Effector CD8-positive, alpha-beta T cell (primary cell): ENCODE measurements at places on chromosomes 5 and 9.
A peak's percentile ranks its signal among the peaks of the same experiment; 100 is the strongest.

DNA sequence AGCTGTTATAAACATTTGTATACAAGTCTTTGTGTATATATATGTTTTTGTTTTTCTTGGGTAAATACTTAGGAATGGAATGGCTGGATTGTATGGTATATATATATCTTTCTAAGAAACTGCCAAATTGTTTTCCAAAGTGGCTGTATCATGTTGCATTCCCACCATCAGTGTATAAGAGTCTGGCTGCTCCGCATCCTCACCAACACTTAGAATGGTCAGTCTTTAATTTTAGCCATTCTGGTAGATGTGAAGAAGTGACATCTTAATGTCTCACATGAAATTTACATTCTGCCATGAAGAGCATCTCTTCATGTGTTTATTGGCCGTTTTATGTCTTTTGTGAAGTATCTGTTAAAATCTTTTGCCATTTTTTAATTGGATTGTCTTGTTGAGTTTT is 31.9 kb downstream of the GALNT10 start:
- no peak for DNase-seq

DNA sequence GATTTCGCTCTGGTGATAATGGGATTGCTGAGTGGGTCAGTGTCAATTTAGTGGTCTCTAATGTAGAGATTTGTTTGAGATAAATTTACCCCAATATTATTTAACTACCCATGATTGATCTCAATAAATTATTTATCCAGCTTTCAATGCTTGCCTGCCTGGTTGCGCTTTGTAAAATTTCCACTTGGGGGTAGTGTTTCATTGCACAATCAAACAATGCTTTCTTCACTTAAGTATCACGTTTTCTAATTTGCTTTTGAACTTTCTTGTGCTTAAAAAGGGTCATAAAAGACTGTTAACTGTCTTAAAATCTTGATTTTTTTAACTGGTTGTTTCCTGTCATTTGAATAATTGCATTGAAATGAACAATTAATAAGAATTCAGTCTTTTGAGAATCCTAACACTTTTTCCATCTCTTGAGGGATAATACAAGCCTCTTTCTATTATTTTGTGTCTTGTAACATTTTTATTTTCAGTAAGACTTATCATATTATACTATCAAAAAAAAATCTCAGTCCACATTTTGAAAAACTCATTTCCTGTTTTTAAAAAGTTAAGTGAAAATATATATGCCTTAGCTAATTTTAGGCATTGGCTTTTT is 18.7 kb downstream of the HSD17B4 start:
- DNase-seq = no peak

DNA sequence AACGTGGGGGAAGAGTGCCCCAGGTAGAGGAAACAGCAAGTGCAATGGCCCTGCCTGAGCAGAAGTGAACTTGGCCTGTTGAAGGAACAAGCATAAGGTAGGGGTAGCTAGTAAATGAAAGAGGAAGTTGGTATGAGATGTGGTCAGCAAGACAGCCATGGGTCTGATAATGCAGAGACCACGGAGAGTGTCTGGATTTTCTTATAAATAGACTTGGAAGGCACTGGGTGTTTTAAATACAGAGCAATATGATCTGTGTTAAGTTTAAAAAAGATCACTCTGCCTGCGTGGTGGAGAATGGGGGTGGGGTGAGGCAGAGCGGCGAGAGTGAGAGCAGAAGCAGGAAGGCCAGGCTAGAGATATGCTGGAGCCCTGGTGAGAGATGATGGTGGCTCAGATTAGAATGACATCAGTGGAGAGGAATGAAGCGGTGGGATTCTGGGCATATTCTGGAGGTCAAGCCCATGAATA is 4.2 kb downstream of the ADAM19 start:
- no peak for DNase-seq

GRCh38 chr5:95907740-95908706 is 53.6 kb downstream of the ELL2 start:
- no peak for DNase-seq

- no peak for DNase-seq
These were observed 7.6 kb downstream of the SLC36A3 start for GRCh38 chr5:151295791-151296477.

- no peak for DNase-seq
These were observed 430.9 kb downstream of the DMAC1 start for GRCh38 chr9:7368410-7369292.

- DNase-seq = no peak
These were observed 78.9 kb upstream of the PAPPA start for GRCh38 chr9:116074658-116075057.

GRCh38 chr9:36132086-36132485 is 4.4 kb upstream of the GLIPR2 start:
- DNase-seq = no peak

- DNase-seq = no peak
These were observed 4.1 kb upstream of the C1QTNF3 start for GRCh38 chr5:34047143-34047542.

- no peak for DNase-seq
These were observed 3.9 kb downstream of the NIPAL4 start for GRCh38 chr5:157463621-157464518.

GRCh38 chr9:115162946-115163345 is 45.0 kb upstream of the TNC start:
- DNase-seq = no peak

DNA sequence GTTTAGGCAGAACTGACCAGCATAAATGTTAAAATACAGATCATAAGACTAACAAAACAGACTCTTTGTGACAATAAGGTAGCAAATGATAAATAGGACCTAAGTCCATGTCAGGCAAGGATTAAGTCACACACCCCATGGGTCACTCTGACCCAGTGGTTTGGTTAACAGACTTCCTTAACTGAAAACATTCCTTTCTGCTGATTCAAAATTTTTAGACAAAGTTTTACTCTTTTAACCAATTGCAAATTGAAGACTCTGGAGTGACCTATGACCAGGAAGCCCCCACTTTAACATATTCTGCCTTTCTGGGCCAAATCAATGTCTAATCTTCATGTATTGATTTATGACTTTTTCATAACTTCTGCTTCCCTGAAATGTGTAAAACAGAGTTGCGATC is 4.9 kb upstream of the NXNL2 start:
- no peak for DNase-seq

DNA sequence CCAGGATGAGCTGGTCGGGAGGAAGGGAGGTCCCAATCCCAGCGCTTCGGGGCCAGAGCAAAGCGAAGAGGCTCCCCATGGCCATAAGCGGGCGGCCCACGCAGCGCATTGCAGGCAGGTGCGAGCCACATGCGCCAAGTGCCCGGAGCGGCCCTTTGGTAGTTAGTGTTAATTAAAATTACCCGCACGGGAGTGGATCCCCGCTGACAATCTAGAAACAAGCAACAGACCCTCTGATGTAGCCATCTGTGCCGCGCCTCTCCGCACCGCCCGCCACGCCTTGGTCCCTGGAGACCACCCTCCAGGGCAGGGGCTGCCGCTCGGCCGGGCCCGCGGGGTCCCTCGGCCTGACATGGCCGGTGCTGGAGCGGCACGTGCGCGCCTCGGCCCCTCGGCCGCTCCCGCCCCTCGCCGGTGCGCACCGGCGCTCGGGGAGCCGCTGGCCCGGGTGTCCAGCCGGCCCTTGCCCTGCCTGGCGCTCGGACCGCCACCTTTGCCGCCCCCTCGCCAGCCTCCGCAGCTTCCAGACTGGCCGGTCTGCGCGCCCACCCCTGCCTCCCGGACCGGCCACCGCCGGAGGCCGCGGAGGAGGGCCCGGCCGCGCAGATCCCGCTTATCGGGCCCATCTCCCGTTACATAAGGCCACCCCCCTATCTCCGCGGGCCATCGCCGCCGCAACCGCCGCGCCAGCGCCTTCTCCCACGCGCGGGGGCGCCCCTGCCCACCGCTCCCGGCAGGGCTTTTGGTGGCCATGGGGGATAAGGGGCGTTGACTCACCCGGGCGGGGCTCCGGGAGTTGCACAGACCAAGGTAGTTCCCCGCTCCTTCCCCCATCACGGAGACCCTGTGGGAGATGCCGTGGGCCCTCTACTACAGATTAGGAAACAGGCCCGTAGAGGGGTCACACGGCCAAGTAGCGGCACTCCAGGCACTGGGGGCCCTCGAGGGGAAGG is 1.9 kb upstream of the IL13 start:
- no peak for DNase-seq

DNA sequence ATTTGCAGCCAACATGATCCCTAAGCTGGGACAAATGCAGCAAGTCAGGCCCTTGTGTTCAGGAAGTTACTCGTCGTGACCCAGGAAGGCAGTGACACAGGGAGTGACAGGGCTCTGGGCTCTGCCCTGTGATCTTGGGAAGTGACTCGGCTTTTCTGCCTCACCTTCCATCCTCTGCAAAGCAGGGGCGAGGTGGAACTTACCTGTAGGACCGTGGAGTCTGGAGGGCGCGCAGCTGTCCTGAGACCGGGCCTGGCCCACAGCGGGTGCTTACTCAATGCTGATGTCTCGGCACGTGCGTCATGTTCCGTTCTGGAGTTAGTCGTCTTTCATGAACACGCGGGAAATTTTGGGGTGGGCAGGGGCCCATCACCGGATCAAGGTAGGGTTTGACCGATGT is 22.8 kb upstream of the LPCAT1 start:
- no peak for DNase-seq

DNA sequence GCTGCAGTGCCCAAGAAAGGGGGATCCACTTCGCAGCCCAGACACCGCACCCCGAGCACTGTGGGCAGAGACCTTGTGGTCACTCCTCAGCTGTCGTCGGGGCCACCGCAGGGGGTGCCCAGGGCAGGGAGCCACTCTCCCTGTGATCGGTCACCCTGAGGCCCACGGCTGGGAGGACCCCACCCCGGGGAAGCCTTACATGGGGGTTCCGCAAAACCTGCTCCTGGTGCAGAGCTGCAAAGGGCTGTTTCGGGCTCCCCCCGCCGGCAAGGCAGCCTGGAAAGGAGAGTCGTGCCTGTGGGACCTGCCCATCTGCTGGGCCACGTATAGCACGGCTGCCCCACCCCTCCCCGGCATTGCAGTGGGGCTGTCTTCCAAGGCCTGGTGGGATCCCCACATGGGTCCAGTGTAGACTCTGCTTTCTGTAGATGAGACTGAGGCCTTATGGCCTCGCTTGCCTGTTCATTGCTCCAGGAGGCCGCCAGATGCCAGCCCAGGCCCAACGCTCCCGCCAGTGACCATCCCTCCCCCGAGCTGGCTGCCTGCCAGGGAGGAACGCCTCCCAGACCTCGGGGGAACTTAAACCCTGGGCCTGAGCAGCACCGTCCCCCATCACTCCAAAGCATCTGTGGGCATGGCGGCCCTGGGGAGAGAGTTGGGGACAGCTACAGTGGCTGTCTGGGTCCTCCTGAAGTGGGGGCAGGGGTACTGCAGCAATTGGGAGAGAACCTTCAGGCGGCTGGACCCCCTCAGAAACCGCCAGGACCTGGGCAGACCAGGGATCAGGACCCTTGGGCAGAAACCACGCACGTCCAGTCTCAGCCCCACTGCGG is 1.6 kb upstream of the DNLZ start:
- no peak for DNase-seq

- no peak for DNase-seq
These were observed 99.4 kb downstream of the TMEM215 start for GRCh38 chr9:32882705-32883104.

- DNase-seq = no peak
These were observed 745.3 kb downstream of the NR2F1-AS1 start for GRCh38 chr5:92835712-92836111.

DNA sequence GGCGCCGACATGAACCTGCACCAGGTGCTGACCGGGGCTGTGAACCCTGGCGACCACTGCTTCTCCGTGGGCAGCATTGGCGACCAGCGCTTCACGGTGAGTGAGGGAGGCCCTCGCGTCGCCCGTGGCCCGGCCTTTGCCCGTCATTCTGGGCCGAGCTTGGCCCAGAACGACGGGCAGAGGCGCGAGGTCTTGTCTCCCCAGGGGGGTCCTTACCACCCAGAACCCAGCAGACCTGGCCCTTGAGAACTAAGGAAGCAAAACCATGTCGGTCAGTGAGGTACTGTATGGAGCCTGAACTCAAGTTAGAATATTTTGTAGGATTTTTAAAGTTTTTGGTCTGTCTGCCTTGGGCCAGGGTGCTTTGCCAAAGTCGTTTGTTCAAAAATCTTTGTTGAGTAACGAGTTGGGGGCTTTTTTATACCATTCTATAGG is 691 bp downstream of the DMXL1 start:
- no peak for DNase-seq

DNA sequence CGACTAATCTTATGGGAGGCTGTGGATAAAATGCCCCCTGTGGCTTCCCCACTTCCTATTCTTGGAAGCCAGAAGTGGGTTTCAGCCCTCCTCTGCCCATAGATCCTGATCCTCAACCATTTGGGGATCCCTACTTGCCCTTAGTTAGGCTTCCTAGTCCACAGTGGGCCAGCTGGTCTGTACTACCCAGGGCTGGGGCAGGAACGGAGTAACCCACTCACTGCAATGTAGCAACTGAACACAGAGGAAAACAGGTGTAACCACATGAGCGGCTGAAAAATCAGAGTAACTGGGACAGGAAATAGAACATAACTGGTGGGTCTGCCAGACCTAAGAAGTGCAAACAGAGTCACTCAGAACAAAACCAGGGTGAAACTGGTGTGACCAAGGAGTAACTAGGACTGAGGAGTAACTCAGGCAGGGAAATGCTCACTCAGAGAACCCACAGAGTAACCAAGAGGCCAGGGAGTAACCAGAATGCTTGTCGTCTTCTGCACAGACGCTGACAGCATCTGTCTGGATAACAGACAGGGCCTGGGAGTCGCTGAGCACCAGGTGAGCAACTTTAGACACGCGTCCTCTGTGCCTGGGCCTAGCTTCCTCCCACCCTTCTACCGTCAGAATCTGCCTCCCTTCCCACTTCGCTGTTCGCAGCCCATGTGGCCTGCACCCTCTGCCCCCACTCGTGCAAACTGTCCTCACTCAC is 1.0 kb downstream of the AQP3 start:
- DNase-seq = peak; percentile 17

- DNase-seq = no peak
These were observed 32.8 kb downstream of the ANGPTL2 start for GRCh38 chr9:127089631-127090081.

- DNase-seq = no peak
These were observed 36.3 kb downstream of the GDA start for GRCh38 chr9:72185561-72185960.

DNA sequence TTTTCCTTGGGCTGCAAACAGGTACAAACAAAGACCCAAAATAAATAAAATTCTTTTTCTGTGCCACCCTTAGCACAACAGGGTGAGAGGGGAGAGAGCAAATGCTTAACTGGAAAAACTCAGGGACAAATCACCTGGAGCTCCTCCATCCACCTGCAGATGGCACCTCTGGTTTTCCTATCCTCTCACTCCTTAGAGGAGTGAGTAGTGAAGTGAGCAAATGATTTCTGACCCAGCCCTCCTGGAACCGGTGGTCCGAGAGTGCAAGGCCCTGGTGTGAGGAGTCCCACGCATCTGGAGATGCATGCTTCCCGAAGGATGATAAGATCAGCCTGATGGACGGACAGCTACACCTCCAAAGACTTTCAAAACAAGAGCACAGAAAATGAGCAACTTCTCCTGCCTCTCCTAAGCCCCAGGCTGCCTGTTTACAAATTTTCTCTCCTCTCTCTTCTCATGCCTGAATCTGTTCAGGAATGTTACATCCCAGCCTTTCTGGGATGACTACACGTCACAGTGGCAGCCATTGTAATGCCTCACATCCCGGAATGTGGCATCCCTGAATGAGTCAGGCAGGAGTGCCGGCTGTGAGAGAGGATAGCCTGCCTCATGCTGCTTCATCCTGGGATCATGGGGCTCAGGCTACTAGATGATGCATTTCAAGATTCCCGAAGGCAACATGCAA is 86.4 kb downstream of the ADRB2 start:
- no peak for DNase-seq
